PC-9 (cell line): ENCODE measurements at places on chromosomes 3 and 15. TPM values are rescaled to one million over a fixed set of nuclear protein-coding genes. Genes with fewer than 3 reads are reported as not detected.

DNA sequence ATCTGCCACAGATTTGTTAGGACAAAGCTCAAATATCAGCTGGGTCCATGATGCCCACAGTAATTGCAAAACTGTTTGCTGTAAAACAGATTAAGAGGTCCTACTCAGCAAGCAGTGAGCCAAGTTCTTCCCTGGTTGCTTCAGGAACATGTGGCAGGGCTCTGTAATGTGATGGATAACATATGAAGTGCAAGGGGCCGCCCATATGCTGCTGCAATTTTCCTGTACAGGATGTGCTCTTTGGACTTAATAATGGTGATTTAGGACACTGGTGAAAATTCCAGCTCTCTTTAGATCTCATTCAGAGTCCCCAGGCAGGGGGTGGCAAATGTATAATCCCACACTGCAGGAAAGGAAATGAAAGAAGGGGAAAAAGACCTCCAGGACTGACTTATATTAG is 289.4 kb downstream of the LSAMP start:
- no peak for DNase-seq

- DNase-seq, result peak; percentile 79
These were observed 951 bp downstream of the FNDC3B start for GRCh38 chr3:172040078-172040980.

The C3orf49 gene
- total RNA-seq, result not detected in 2 replicates

- peak; percentile 11 for DNase-seq
These were observed 65.5 kb upstream of the SLC7A14 start for GRCh38 chr3:170651260-170651845.

GRCh38 chr3:60448696-60449095 is 802.6 kb downstream of the FHIT start:
- no peak for DNase-seq

DNA sequence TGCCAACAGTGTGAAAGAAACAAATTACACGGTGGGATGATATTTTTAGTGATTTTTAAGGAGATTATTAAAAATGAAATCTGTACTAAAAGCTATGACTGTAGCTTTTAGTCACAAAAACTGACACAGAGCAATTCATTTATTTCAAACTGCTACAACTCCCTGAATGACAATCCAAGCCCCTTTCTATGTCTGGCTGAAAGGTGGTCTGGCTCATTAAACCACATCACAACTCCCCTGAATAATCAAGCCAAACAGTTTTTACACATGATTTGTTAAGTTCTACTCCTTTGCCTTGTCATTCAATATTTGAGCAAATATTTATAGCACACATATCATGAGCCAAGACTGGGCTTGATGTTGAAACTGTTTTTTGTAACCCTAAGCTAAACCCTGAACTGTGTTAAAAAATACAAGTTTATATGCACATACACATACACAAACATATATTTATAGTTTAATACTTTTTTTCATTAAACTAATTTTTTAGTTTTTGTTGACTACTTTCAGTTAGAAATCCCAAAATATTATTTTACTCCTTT is 125.5 kb downstream of the RBMS3 start:
- DNase-seq, result no peak

DNA sequence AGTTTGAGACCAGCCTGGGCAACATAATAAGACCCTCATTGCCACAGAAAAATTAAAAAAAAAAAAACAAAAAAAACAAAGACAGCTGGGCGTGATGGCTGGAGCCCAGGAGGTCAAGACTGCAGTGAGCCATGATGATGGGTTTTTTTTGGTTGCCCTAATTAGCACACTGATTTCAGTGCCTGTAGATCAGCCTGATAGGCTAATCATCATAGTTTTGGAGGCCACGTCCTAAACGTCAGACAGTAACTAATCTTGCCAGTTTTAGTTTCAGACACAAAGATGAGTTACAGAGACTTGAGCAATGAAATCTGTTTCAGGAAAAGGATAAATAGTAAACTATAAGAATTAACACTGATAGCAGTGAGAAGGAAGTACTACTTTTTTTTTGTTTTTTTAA is 55.4 kb downstream of the LRCH3 start:
- DNase-seq, result no peak

The GOLGA8N gene
- total RNA-seq, result 1.6 and 2.4 TPM in 2 replicates

- DNase-seq, result no peak
These were observed 126.5 kb upstream of the MITF start for GRCh38 chr3:69612791-69613190.

DNA sequence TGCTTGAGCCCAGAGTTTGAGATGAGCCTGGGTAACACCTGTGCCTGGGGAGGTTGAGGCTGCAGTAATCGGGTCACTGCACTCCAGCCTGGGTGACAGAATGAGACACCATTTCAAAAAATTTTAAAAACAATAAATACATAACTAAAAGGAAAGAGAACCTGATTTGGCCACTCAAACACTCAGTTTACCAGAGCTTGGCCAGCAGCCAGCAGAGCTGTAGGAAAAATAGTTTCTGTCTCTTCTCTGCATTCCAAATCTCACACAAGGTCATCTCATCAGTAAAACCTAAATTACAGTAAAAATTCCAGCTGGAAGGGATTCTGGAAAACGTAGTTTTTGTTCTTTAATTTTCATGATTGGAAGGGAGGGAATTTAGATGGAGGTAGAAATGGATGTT is 7.8 kb upstream of the PPM1L start:
- DNase-seq, result no peak

The CCK gene
- 2.1 and 2.7 TPM in 2 replicates for total RNA-seq

The KBTBD13 gene
- total RNA-seq, result not detected in 2 replicates

DNA sequence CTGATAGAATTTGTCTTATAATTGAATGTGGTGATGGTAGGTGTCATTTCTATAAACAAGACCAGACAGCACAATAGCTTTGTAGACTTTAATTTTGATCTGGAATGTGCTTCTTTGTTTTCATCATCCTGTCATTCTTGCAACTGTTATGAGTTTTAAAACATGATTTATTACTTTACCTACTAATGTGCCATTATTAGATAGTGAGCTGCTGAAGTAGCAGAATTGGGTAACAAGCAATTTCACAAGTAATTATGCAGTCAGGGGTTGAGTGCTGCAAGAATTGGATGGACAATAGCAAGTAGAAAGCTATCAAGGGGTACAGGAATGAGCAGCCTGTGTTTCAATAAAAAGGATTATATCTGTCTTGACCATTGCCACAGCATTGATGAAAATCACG is 975.6 kb downstream of the ROBO1 start:
- DNase-seq, result no peak

The LOXL1 gene
- total RNA-seq, result 35.8 and 50.7 TPM in 2 replicates
